ENCODE measurements at places on chromosomes 2 and 18.
A peak's percentile ranks its signal among the peaks of the same experiment; 100 is the strongest.

- no peak for DNase-seq
Measured at GRCh38 chr2:183729380-183729779, 605.1 kb downstream of the NUP35 start.

DNA sequence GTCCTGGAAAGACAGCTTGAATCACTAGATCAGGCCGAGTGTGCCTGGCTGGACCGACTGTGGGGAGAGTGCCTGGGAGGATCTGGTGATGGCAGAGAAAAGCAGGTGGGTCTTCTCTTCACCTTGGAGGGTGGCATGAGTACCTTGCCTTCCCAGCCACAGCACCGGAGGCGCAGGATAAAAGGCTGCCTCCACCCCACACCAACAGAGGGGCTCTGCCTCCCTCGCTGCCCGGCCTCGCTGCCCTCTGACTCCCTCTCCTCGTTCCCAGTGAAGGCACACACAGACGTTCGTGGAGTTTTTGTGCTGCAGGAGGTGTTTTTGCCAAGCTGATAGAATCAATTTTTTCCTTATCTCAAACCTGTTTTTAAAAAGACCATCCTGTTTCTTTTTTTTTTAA, 71.4 kb upstream of the HAAO start:
- DNase-seq, result no peak

GRCh38 chr2:217943446-217944321, 59.1 kb downstream of the TNS1 start:
- peak; percentile 84 for DNase-seq

GRCh38 chr18:13051159-13051558, 60.0 kb downstream of the CEP192 start:
- DNase-seq, result no peak

GRCh38 chr2:240211598-240212424, 71.4 kb upstream of the OTOS start:
- DNase-seq, result no peak

DNA sequence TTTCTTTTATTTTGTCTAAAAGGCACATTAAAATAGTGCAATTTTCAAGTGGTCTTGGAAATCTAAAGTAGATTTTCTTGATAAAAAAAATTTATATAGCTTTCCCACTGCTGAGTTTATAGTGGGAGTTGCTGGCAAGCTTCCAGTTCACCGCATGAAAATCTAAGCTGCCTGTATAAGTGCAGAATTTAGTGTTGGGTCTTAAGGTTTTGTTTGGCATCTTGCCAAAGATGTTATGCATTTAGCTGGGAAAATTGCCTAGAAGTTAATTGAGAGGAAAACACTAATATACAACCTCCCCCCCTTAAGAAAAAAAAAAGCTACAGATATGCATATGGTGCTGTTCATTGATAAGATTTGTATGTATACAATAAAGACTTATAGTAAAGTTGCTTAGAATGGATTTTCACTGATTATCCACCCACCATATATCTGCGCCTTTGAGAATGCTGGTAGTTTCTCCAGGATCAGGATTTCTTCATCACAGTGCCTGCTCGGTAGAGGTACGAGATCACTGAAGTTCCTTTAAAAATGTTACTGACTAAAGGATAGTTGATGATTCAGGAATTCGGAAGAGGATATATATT, 803.2 kb upstream of the POU3F3 start:
- peak; percentile 18 for DNase-seq

DNA sequence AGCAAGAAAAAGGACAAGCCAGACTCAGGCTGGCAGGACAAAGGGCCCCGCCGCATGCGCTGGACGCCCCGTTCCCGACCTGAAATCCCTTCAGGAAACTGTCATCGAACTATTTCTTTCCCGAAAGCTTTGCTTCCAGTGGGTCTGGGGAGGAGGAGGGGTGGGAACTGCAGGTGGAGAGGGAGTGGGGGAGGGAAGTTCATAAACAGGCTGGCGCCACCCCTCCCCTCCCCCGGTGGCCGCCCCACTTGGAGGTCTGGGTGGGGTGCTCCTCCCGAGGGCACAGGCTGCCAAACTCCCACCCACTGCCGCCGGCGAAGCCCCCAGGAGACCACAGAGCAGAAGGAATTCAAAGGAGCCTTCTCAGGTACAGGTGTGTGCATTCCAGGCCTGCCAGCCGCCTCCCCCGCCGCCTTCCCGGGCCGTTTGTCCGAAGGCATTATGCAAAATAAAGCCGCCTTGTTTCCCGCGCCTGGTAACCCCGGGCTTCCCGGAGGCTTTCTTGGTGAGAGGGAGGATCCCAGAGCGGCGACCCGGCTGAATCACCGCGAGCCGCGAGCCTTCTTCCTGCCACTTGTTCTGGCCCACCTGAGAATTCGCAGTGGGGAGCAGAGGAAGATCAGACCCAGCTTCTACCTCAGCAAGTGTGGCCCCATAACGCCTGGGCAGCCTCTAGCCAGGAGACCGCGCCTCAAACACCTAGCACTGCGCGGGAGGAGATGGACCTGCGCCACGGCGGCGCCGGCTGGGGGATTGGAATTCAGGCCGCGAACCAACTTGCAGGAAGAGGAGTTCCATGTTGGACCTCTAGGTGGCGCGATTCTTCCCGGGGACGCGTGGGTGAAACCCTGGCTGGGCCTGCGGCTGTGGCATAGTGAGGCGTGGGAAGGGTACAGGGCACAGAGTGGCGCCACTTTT, 101.9 kb downstream of the FOXI3 start:
- peak; percentile 75 for DNase-seq

DNA sequence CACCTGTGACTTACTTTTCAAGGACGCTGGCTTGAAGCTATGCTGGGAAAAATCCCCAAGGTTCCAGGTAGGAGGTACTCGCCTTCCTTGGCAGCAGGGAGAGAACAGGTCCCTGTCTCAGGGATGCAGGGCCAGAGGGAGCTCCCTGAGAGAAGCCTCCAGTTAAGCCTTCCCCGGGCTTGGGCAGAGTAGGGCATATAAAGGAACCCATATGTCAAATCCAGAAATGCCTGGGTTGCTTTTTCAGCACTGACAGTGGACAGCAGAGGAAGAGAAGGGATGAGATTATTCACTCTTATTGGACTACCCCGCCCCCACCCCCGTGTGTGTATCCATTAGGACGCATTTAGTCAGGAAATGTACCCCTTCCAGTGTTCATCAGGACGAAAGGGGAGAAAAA, 89.3 kb upstream of the TEX51 start:
- no peak for DNase-seq

- DNase-seq, result no peak
Measured at GRCh38 chr2:118861731-118862130, 14.3 kb upstream of the EN1 start.

DNA sequence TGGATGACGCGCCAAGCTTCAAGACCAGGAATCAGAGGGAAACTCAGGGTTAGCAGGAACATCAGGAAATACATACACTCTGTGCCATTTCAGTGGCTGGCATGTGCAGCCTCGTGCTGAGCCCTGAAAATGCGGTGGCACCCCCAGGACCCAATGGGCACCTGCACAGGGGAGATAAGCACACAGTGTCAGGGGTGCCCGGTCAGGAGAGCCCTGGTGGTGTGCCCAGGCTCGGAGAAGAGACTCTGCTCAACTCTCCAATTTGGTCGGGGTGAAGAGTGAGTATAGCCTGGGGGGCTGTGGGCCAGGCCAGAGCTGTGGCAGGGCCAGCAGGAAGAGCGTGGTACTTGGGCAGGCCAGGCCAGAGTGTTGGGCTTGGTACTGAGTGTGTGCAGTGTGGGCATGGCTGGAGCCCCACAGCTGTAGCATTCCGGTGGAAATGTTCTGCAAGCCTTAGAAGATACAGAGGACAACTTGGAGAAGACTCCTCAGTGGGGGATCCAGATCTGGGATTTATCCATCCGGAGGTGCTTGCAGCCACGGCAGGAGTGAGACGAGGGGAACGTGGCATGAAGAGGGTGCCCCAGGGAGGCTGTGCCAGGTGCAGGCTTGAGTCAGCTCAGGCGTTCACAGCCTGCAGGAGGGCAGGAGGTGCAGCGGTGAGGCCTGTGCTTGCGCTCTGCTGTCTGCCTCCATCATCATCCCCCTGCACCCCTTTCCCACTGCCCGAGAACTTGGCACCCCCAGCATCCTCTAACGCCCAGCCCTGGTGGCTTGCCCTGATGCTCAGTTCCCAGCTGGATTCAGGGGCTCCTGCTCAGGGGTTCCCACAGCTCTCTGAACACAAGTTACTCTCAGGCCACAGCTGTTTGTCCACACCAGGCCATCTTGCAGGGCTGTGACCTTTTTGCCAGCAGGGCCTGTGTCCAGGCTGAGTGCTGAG, 451.7 kb upstream of the HS6ST1 start:
- DNase-seq, result no peak

GRCh38 chr2:230042195-230042594, 26.5 kb downstream of the SLC16A14 start:
- no peak for DNase-seq

DNA sequence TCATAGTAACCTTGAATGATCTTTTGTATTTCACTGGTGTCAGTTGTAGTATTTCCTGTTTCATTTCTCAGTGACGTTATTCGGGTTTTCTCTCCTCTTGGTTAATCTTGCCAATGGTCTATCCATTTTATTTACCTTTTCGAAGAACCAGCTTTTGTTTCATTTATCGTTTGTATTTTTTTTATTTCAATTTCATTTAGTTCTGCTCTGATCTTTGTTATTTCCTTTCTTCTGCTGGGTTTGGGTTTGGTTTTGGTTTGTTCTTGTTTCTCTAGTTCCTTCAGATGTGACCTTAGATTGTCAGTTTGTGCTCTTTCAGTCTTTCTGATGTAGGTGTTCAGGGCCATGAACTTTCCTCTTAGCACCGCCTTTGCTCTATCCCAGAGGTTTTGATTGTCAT, 36.7 kb downstream of the SP140 start:
- no peak for DNase-seq

GRCh38 chr2:64401529-64401880, 52.5 kb upstream of the LGALSL start:
- no peak for DNase-seq

GRCh38 chr2:207983641-207984042, 41.7 kb downstream of the PLEKHM3 start:
- no peak for DNase-seq

DNA sequence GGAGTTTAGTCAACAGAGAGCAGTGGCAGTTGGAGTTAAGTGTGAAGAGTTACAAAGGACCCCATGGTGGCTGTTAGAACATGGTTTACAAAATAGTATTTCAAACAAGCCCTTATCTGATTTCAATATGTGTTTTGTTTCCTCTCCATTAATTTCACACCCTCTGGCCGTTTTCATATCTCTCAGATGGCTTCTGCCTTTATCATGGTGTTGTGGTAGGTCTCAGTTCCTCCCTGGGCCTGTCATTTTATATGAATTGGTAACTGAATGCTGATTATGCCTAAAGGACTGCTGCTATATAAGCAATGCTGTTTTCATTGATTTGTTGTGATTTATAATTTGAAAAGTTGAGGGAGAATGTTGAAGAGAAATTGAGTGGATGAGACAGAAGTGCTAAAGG, 686.7 kb downstream of the NYAP2 start:
- DNase-seq, result no peak

GRCh38 chr18:24741965-24742724, 281.7 kb downstream of the HRH4 start:
- DNase-seq, result no peak

DNA sequence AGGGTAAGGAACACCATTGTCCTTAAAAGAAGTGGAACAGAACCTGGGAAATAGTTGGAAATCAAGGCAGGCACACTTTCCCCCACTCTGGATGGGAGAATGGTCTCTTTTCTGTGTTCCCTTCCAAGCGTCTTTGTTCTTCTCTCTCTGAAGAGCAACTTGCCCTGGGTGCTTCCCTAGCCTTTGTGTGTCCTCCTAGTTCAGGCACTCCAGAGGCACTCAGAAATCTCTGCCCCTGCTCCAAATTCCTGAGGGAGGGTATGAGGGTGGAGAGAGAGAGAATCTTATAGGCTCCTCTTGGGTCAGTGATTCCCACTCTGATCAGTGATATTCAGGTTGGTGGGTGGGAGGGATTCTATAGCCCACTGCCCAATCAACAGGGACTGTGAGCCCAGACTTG, 8.8 kb upstream of the SIX2 start:
- DNase-seq, result no peak

DNA sequence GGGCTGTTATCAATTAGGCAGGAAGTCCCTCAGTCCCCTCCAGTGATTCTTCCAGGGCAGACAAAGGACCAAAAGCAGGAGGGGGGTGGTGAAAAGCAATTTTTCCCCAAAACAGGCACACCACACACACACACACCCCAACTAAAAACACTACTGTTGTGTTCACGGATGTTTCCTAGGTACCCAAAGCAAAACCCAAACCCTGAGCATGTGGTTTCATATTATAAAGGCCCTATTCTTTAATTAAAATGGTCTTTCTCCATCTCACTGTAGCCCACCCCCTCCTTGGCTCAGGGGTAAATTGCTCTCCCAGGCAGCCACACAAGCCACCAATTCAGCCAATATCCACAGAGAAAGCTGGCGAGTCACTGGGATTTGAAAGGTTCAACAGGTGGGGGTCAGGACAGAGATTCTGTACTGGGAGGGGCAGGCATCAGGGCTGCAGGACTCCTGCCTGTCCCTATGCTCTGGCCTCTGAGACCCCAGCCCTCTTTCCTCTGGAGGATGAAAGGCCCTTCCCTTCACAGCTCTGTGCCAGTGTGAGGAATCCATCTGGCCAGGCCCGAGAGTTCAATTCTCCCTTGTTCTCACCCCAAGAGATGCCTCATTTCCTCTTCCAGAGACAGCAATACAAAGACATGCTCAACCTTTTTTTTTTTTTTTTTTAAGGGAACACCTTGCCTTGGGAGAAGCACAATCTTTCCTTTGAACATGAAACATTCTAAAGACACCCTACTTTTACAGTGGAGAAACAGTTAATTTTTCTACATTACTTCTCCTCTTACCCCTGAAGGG, 43.6 kb downstream of the SPRED2 start:
- no peak for DNase-seq

- no peak for DNase-seq
Measured at GRCh38 chr18:13120255-13120654, 98.3 kb upstream of the LDLRAD4 start.

DNA sequence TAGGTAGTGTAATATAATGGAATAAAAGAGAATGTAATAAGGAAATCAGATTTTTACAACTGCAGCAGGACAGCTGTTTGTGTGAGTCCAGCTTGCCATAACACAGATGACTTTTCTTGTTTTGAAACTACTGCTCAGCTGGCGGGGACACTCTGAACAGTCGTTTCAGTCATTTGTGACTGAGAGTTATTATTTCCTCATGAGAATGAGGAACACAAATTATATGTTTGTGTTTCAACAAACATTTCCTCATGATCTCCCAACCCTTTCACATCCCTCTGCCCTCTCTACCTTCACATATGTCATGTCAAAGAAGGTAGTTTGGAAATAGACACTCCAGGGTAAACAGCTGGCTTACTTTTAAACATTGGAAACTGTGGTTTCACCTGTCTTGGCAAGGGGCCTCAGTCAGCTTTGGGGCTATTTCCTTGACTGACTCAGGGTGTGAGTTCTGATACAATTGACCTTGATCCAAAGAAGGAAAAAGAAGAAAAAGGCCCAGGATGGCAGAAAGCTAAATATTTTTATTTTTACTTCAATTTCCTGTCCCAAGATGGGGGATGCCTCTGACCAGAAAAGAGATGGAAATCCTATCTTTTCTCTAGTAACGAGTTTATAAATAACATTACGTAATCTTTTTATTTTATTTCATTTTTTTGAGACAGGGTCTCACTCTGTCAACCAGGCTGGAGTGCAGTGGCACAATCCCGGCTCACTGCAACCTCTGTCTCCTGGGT, 593 bp downstream of the SP140L start:
- peak; percentile 8 for DNase-seq

Measured in ACHN (cell line).